ENCODE measurements at places on chromosomes 5 and 9. TPM values are rescaled to one million over a fixed set of nuclear protein-coding genes. Genes with fewer than 3 reads are reported as not detected.
A peak's percentile ranks its signal among the peaks of the same experiment; 100 is the strongest.

PCDHGA10 gene
- 0.17 TPM for polyA plus RNA-seq

DNA sequence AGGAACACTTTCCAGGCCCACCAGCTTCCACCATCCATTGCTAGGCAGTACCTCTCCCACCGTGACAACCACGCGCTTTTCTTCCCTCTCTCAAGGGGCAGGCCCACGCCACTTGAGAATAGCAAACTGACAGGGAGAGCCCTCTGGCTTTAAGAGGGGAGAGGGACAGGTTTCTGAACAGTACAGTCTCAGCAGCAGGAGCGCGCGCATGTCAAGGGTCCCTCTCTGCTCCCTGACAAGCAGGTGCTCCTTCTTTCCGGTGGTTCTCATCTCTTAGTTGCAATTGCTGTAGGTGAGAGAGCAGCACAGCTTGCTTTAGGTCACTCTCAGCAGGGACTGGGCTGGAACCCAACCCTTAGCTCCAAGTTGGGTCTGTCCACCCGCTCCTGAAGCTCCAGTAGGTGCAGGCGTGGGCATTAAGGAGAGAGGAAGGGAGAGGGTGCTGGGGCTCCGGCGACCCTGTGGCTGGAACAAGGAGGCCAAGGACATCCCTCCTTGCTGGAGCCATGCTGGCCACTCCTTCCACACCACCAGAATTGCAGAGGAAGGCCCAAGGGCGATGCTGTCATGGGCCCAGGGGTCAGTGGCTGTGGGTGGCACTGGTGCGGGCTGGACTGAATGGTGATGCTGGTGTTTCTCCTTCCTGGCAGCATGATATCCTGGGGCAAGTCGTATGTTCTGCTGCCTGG lies 9.0 kb upstream of the PHF2 start:
- H3K36me3 ChIP-seq: no peaks in the 10 kb centered on the region
- peak overlapping the region; percentile 92 for H3K27ac ChIP-seq
- peak overlapping the region; percentile 48 for H3K4me3 ChIP-seq
- H3K27me3 ChIP-seq: no peaks in the 10 kb centered on the region

GRCh38 chr9:114641967-114642366 lies 15.6 kb downstream of the TEX53 start:
- peaks cover 47% of the 10 kb centered on the region for H3K36me3 ChIP-seq
- H3K27ac ChIP-seq: no peak overlapping the region
- no peaks in the 10 kb centered on the region for H3K27me3 ChIP-seq
- DNase-seq: no peak
- peaks cover 21% of the 10 kb centered on the region for H3K4me1 ChIP-seq

DNA sequence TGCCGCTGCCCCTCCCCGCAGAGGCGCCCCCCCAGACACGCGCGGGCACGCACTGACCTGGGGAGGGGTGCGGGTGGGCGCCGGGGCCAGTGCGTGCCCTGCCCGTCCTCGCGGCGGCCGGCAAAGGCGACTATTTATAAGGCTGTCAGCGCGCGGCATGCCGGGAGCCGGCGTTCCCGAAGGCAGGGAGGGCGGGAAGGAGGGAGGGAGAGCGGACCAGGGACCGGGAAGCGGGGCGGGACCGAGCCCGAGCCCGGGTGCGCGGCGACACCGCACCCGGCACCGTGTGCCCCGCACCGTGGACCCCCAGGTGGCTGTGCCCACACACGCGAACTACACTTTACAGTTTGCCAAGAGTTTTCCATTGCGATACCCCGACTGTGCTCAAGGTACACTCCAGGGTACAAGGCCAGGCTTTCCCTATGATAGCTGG lies at the start of gene AK1:
Gene AK1 (minus strand): TSS at position 110 of the 433 bp plus-strand sequence. CDS start 3,058 bp downstream, outside the sequence.
- H3K27ac ChIP-seq: peak within 1 kb of the TSS; percentile 83
- H3K4me3 ChIP-seq: peak within 1 kb of the TSS; percentile 42
- no peaks in the 10 kb centered on the region for H3K36me3 ChIP-seq
- H3K4me1 ChIP-seq: peaks cover 87% of the 10 kb centered on the region
- no peaks in the 10 kb centered on the region for H3K27me3 ChIP-seq

DNA sequence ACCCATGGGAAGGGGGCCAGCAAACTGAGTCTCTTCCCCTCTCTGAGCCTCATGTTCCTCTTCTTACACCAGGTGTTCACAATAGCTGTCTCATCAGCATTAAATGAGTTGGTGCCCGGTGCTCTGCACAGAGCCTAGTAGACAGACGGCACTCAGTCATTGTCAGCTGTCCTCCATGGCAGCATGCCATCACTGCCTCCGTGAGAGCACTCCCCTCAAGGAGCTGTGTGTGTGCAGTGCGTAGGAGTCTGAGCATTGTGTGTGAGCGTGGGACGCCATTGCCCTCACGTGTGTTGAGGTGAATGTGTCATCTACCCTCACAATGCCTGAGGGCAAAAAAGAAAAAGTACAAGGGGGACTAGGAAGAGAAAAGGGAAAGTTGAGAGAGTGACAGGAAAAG lies 536.5 kb downstream of the CDK5RAP2 start:
- H3K27me3 ChIP-seq: no peaks in the 10 kb centered on the region
- H3K4me3 ChIP-seq: no peak overlapping the region
- H3K27ac ChIP-seq: no peak overlapping the region

MARCHF11 gene
- not detected for polyA plus RNA-seq

RETREG1 gene
- polyA plus RNA-seq: 2.5 TPM

DNA sequence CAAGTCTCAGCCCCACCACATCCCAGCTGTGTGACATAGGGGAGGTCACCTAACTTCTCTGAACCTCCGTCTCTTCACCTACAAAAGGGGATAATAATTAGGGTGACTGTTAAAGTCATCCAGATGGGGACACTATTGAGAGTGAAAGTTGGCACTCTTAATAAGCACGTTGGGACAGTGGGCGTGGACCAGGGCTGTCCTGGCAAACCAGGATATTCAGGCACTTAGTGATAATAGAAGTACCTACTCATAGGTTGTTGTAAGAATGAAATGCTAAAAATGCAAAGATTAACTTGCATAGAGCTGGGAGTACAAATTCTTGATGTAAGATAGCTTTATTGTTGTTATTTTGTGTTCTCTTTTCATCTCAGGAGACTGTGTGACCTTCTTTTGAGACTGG lies 177.9 kb downstream of the MELK start:
- no peak for DNase-seq
- no peaks in the 10 kb centered on the region for H3K4me1 ChIP-seq
- H3K27ac ChIP-seq: no peak overlapping the region
- H3K27me3 ChIP-seq: no peaks in the 10 kb centered on the region
- H3K4me3 ChIP-seq: no peak overlapping the region
- no peaks in the 10 kb centered on the region for H3K36me3 ChIP-seq

- H3K27me3 ChIP-seq: no peaks in the 10 kb centered on the region
- no peak overlapping the region for H3K4me3 ChIP-seq
- H3K27ac ChIP-seq: no peak overlapping the region
These were observed 736.7 kb upstream of the RIOK2 start for GRCh38 chr5:97919719-97920118.

SERINC5 gene
- polyA plus RNA-seq: 2.7 TPM

- DNase-seq: no peak
- H3K27ac ChIP-seq: no peak overlapping the region
- H3K4me3 ChIP-seq: no peak overlapping the region
- no peaks in the 10 kb centered on the region for H3K27me3 ChIP-seq
These were observed 11.2 kb upstream of the CFAP95 start for GRCh38 chr9:69809304-69809863.

PCDHB11 gene
- 0.07 TPM for polyA plus RNA-seq

DNA sequence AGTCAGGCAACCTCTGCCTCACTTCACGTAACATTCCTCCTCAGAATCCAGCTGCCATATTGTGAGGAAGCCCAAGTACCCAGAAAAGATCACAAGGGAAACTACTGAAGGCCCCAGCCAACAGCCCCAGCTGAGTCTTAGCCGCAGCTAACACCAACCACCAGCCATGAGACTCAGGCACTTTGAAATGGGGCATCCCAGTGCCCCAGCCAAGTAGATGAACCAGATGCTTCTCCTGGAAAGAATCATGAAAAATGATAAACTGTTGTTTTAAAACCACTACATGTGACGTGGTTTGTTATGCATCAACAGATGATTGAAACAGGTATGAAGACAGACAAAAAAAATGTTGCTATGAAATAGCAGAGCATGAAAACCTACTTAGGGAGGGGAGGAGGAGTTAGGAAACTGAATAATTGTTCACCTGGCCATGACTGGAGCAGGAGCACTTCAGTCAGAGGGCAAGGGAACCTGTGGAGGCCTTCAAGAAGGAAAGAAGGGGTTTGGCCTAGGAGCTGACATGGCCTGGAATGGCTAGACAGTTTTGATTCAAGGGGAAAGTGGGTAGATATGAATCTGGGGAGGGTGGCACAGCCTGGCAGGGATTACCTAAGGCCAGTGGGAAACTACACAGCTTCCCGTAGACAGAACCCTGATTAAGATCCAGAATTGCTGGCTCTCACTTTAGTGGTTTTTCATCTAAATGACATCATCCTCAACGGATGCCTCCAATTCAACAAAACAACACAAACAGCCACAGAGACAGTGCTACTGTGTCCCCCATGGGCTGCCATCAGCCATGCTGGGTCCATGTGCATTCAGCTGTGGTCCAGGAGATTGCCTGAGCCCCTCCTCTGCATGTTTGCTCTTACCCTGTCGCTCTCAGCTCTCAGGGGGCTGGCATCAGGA lies 211.6 kb downstream of the SYK start:
- H3K27ac ChIP-seq: no peak overlapping the region
- H3K4me1 ChIP-seq: no peaks in the 10 kb centered on the region
- H3K4me3 ChIP-seq: no peak overlapping the region

- no peak overlapping the region for H3K4me3 ChIP-seq
- DNase-seq: no peak
- H3K27ac ChIP-seq: peak overlapping the region; percentile 6
- no peaks in the 10 kb centered on the region for H3K36me3 ChIP-seq
These were observed 59.2 kb upstream of the NR4A3 start for GRCh38 chr9:99762470-99762869.

DNA sequence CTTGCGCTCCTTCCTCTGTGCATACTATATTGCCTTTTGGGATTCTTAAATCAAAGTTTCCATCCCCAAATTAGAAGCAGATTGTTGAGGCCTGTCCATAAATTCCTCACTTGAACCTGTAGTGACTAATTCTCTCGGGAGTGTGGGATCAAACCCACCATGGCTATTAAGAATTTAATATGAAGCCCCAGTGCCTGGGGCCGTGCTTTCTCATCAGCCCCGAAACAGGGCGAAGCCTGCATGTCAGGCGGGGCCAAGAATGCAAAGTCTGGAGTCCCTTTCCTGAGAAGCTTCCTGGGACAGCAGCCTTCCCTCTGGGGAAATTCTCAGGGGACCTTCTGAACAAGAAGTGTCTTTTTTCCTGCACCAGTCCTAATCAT lies 29.3 kb upstream of the FAT2 start:
- H3K27ac ChIP-seq: no peak overlapping the region
- H3K4me1 ChIP-seq: no peaks in the 10 kb centered on the region
- no peaks in the 10 kb centered on the region for H3K36me3 ChIP-seq
- no peak overlapping the region for H3K4me3 ChIP-seq
- no peak for DNase-seq

DNA sequence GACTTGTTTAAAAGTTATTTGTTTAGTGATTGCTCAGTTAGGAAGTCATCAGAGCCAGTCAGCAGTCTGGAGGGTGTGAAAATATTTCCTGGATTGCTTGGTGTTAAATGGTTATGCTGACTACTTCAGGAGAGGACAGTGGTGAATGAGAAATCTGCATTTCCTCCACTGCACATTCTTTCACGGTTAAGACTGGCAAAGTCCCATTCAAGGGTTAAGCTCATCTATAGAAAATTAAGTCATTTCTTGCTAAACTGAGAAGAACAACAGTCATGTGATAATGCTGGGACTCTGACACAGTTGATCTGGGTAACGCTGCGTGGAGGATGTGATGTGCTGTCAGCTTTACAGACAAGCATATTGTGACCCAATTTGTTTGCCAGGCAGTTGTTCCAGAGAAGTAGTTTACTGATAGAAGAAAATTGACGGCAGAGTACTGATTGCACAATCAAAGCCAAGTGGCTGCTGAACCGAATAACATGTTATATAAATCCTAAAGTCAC lies 80.4 kb downstream of the GRAMD2B start:
- H3K27ac ChIP-seq: peak overlapping the region; percentile 71
- H3K27me3 ChIP-seq: no peaks in the 10 kb centered on the region
- H3K4me1 ChIP-seq: peaks cover 4% of the 10 kb centered on the region
- H3K4me3 ChIP-seq: no peak overlapping the region

GRCh38 chr5:73135021-73135420 lies 14.6 kb downstream of the TMEM171 start:
- H3K27ac ChIP-seq: no peak overlapping the region
- H3K27me3 ChIP-seq: no peaks in the 10 kb centered on the region
- H3K4me1 ChIP-seq: no peaks in the 10 kb centered on the region
- no peaks in the 10 kb centered on the region for H3K36me3 ChIP-seq

DNA sequence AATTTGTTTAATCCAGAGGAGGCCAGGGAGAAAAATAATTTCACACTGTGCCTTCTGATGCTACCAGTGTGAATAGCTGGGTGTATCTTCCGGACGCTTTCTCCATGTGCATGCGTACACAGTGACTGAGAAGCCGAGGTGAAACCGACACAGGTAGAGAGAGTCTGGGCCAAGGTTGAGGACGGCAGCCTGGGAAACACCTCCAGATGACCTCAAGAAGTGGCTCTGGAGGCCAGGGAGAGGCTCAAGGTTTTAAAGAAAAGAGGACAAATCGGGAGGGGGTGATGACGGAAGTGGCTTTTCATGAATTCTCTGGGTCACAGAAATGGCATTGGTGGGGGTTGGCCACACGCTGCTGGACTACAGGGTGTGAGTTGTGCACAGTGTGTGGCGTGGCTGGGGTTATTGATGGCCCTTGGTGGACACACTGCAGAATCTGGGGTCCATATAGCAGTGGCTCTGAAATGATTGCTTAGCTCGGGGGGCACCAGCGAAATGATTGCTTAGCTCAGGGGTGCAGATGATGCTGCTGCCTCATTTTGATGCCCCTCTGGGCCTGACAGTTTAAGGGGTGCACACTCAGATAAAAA lies 34.1 kb upstream of the LRRC14B start:
- H3K36me3 ChIP-seq: no peaks in the 10 kb centered on the region
- H3K27ac ChIP-seq: no peak overlapping the region
- peak; percentile 25 for DNase-seq
- H3K4me1 ChIP-seq: no peaks in the 10 kb centered on the region

PCDHB10 gene
- 0.15 TPM for polyA plus RNA-seq

DNA sequence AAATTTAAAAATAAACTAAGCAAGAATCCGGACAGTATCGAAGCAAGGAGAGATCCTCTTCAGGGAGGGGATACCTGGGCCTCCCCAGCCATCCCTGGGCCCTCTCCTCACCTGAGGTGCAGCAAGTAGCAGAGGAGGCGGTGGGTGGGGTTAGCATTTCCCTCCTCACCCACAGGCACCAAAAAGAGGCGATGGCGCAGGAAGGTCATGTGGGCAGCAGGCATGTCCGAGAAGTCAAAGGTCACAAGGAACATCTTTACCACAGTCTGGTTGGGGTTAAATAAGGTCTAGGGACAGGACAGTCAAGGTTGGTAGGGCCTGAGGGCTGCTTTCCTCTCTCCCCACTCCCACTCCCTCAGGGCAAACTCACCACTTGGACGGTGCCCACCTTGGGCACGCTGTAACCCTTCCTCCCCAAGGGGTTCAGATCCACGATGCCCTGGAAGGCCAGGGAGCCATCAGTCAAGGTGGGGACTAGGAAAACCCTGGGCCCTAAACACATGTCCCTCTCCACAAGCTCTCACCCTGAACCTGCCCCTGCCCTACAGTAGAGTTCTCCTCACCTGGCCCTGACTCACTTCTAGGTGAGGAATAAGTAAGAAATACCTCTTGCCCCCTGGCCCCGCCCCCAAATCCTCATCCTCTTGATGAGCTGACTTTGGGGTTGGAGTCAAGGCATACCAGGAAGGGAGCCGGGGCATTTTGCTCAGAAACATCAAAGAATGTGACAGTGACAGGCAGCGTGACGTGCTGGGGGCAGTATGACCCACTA lies 2.8 kb upstream of the STOML2 start:
- no peak overlapping the region for H3K27ac ChIP-seq
- DNase-seq: no peak
- peaks cover 52% of the 10 kb centered on the region for H3K36me3 ChIP-seq
- H3K4me1 ChIP-seq: peaks cover 54% of the 10 kb centered on the region
- H3K4me3 ChIP-seq: no peak overlapping the region
